Stimulated activated CD8-positive, alpha-beta memory T cell treated with anti-CD3 and anti-CD28 coated beads, Interleukin-12 subunit alpha, Interleukin-12 subunit beta, amount 100 ng/mL, for 4 hours (primary cell): ENCODE measurements at places on chromosomes 2 and 18.

- DNase-seq = no peak
Measured at GRCh38 chr2:241368643-241369042, 12.6 kb downstream of the FARP2 start.

- DNase-seq = no peak
Measured at GRCh38 chr2:95314964-95315611, 17.9 kb downstream of the KCNIP3 start.

DNA sequence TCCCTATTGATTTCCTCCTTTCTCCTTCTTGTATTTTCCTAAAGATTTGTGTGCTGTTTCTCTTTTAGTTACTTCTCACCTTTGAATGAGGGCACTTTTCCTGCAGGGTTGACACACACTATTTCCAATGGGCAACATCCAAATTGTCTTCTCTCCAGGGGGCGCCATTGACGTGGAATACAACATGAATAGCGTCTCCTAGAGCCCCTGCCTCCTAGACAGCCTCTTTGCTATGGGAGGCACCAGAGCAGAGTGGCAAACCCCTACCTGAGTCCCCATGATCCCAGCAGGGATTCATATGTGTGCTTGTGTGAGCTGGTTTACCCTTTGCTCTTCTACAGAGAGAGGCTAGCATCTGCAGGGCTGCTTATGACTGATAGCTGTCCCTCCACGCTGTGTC, 61.3 kb upstream of the ITSN2 start:
- DNase-seq = peak; percentile 8

- DNase-seq = no peak
Measured at GRCh38 chr2:20229322-20230113, 4.6 kb upstream of the SDC1 start.

DNA sequence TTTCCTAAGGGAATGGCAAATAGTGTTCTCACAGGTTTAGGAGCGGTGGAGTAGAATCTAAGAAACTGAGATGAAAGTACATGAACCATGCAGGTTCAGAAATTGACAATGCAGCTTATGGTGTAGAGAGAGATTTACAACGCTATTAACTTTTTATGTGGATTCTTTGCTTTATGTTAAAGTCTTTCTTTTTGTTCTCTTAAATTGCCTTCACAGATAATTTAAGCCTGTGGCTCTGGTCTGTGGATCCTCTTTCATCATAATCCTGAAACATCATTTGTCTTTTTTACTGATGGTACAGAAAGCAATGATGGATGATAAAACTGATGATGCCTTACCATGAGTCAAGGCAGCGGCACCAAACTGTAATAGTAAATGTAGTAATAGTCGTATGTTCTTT, 30.3 kb downstream of the SOCS6 start:
- no peak for DNase-seq

DNA sequence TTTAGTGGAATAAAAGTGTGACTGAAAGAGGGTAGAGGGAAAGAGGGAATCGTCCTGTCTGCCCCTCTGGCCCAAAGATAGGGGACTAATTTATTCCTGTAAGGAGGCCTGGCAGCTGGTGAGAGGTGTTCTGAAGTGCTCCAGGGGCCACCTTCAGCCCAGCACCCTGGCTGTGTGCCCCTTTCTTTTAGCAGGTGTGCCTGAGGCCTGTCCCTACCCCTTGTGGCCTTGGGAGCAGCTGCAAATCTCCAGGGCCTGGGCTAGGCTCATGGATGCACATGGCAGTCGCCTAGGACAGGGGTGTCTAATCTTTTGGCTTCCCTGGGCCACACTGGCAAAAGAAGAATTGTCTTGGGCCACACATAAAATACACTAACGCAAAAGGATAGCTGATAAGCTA, 37.3 kb downstream of the FHOD3 start:
- DNase-seq = no peak

DNA sequence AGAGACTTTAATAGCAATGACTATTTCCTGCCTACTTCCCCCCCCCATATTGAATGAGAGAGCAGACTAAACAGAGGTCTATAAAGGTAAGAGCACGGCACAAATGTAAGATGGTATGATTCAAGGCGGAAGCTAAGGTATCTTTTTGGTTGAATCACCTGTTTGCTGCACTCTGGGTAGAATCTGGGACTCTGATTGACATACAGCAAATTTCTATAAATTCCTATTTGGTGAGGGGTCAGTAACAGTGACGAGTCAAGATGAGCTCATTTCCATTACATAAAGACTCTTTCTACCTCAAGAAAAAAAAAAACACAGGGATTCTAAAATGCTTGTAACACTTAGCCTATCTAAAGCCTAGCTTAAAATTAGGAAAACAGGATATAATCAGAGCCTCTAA, 297.3 kb downstream of the TNS1 start:
- DNase-seq = no peak

DNA sequence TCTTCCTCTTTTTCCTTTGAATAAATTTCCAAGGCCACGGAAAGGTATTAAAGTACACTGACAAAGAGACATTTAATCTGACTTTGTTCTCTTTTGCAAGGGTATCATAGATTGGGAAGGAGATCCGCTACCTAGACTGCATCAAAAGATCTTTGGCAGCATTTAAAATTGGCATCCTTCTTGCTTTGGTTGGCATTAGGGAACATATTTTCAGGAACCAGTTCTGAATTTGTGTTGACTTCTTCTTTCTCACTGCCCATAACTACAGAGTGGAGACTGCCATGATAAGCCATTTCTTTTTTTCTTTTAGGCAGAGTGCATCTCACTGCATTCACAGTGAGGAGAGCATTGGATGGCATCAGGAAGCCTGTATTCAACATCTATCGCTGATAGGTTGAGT, 83.4 kb downstream of the DOCK10 start:
- DNase-seq = no peak

DNA sequence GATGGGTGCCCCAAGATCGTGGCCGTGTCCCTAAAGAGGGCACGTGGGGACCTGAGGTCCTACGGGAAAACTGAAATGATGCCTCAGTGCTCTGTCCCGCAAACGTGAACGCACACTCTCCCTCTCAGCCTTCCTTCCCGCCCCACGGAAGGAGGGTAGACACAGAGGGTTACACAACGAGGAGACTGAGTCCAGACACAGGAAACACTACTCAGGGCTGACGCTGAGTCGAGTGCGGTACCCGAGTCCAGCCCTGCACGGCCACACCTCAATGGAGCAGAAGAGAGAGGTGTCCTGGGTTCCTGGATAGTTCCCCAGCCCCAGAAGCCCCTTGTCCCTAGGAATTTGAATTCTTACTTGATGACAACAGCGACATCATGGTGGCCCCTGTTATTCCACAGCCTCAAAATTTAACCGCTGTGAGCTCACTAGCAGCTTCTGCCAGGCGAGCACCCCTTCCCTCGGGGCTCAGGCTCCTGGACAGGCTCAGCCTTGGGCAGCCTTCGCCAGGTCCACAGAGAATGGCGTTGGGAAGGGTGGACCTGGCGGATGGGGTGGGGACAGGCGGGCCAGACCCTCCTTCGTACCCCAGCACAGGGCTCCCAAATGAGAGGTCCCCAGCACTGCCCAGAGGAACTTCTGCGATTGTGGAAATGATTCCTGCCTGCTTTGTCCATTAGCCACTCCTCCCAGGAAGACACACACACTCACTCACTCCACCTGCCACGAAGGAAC, 980 bp upstream of the RNPEPL1 start:
- no peak for DNase-seq

DNA sequence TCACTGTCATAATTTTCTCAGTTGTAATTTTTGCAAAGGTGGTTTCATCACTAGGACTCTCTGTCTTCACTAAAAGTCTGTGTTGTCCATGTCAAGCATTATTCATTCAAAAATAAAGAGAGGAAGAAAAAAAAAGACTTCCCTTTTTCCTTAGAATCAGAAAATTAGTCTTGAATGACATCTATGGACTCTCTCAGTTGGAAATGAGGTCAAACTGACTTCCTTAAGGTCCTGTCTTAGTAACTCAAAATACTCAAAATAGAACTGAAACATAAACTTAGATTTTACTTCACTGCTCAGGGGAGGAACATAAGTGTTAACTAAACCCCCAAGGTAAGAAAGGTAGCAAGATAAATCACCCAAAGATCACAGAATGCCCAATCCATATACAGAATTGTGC, 2.2 kb upstream of the ZNF407 start:
- no peak for DNase-seq

GRCh38 chr2:224875841-224876240, 159.7 kb upstream of the CCDC195 start:
- no peak for DNase-seq

- no peak for DNase-seq
Measured at GRCh38 chr2:164143183-164143930, 407.5 kb upstream of the FIGN start.

DNA sequence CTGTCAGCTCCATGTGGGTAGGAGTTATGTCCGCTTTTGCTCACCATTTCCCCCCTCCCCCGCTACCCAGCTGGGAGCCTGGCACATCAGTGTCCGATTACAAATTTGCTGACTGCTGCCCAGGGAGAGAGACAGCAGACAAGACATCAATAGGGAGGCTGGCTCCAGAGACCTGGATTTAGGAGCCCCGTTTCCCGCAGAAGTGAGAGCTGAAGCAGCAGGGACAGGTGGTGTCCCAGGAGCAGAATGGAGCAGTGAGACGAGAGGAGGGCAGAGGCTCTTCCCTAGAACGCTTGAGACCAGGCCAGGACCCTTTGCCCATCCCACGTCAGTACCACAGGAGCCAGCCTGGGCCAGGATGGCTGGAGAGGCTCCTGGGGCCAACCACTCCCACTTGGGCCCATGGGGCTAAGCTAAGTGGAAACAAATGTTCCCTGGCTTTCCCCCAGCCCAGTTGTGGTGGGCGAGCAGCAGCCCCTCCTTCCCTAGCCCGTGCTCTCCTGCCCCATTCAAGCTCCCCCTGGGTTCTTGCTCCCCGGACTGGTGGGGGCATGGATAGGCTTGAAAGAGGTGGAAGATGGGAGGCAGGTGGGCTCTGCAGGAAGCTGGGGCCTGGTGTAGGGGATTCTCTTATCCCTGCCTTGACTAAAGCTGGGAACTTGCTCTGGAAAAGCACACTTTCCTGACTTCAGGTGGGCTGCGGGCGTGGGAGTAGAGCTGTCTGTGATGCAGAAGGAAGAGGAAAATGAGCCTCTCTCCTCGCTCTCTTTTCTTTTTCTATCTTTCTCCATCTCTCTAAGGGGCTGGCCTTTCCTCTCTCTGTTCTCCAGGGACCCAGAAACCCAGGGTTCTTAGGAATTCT, 4.1 kb upstream of the WNT6 start:
- DNase-seq = no peak

GRCh38 chr18:5582849-5583681, 39.3 kb upstream of the EPB41L3 start:
- no peak for DNase-seq

DNA sequence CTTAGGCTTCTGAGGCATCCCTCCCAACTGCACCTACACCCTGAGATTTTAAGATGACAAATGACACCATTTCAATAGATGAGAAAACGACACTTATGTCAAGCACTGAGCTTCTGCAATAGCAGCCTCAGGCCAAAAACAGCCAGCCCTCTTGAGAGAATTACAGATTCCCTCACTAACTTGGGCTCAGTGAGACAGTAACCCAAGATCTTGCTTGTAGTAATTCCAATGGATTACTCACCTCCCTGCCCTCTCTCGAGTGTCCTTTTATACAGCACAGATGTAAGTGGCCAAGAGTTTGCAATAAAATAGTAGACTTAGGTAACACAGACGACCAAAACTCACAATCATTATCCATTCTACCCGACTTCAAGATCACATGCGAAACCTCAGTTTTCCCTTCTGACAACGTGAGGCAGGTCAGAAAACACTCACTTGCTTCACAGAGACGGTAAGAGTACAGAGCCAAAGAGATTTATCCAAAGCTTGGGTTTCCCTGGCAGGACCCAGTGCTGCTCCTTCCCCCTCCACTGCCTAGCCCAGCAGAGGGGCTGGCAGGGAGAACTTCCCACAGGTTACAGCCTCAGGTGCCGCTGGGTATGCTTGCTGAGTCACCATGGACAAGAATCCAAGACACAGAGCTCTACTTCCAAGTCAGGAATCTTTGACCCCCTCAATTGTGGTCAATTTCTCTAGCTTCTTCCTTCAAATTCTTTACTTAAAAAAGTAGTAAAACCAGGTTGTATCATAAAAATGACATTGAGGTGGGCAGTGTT, 181.4 kb downstream of the MYO5B start:
- no peak for DNase-seq

DNA sequence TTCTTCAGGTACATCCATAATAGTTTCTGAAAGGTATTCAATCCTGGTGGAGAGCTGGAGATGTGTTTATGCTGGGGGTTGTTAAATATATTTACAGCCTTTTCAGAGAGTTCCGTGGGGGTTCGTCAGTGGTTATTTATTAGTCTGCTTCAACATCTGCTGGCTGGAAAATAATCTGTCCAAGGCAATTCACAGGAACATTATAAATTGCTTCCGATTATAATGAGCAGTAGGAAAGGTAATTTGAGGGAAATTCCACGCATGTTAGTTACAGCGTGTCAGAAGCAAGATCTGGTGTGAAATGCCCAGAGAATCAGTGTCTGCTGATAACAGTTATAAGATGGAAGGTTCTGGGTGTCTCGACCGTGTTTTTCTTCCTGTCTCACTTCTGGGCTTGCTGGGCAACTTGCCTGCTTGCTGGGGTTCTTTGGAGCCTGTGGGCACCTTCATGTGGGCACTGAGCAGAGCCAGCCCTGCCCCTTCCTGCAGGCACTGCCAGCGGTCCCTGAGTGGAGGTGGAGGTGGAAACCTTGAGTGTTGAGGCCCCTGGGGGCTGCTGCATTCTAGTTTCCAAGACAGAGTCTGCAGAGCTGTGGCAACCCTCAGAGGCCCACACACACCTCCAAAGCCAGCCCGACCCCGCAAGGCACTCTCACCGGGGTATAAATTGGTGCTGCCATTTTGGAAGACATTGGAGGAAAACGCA, 185.7 kb downstream of the FAM210A start:
- no peak for DNase-seq

GRCh38 chr2:19845323-19845920, 56.4 kb downstream of the TTC32 start:
- DNase-seq = no peak

DNA sequence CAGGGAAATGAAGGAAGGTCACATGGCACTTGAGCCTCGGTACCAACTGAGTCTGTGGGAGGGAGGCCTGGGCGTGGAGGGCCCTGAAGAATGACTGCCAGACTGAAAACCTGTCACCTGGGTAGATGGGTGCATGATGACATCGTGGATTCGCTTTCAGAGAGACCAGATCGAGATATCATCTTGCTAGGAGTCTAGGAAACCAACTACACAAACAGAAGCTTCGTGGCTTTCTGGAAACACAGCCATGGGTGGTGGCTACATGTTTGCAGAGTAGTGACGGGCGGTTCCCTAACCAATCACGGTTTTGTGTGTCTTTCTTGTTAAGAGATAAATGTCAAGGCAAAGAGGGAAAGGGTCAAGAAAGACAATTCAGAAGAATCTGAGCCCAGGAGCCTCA, 155.0 kb downstream of the EIPR1 start:
- no peak for DNase-seq

- DNase-seq = no peak
Measured at GRCh38 chr18:41396211-41396610, 558.8 kb upstream of the PIK3C3 start.

GRCh38 chr2:140349695-140350094, 1569.5 kb upstream of the NXPH2 start:
- no peak for DNase-seq

DNA sequence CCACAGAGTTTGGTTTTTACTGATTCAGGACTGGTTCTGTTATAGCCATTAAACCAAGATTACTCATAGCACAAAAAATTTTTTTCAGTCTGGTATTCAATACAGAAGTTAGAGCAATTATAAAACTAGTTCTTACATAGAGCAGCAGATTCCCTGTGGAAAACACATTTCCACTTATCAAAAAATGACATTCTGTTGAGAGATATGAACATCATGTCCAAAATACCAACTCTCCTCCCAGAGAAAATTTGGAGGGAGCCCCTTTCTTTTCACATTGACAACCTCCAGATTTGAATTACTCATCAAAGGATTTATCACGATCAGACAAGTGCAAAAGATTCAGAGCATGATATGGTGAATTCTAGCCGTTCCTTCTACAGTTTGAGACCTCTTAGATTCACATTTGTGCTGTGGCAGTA, 126.8 kb upstream of the SERPINE2 start:
- no peak for DNase-seq
